Cerebellar nuclear complex (tissue), 1 donor: ENCODE measurements at places on chromosomes 11 and 22.

GRCh38 chr22:36333644-36334043 is 54.1 kb downstream of the MYH9 start:
- DNase-seq, result no peak

- no peak for DNase-seq
Measured at GRCh38 chr11:92854952-92855351, 114.5 kb upstream of the MTNR1B start.

DNA sequence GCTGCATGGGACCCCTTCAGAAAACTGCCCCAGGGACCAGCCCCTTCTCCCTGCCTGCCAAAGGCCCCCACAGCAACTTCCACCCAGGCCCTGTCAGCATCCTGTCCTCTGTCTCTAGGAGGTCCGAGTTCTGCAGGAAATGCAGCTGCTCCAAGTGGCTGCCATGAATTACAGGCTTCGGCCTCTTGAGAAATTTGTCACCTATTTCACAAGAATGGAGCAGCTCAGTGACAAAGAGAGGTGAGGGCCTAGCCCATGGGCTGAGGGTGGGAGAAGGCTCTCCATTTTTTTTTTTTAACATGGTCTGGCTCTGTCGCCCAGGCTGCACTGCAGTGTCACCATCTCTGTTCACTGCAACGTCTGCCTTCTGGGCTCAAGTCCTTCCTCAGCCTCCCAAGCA is 7.3 kb downstream of the RGL4 start:
- no peak for DNase-seq

DNA sequence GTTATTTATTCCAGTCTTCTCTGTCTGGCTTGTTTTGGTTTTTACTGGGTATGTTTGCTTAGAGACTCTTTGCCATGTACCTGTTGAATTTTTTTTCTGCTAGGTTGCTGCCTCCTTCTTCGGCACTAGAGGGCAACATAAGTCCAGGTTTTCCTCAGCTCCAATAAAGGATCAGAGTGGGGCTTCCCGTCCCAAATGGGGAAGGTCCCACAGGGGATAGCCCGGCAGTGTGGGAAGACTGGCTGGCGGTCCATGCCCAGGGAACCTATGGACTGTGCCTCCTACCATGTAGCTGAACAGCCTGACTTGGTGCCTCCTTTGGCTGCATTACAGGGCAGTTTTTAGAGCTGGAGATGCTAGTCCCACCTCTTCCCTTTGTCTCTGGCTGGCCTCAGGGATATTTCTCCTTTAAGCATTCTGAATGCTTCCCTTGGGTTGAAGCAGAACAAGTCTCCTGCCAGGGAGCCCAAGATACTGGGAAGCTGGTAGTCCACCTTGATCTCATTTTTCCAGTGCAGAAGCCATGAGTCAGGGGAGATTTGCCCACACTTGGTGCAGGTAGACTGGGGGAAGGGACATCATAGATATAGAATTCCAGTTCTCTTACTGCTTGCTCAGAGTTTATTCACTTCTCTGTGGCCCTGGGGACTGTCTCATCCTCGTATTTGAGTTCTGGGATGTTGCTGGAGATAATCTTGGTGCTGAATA is 60.2 kb downstream of the BRD1 start:
- DNase-seq, result no peak

GRCh38 chr22:26045860-26046259 is 123.4 kb upstream of the SEZ6L start:
- no peak for DNase-seq

- no peak for DNase-seq
Measured at GRCh38 chr11:72579816-72580641, 94.2 kb downstream of the PDE2A start.

GRCh38 chr11:119433358-119433725 is 10.4 kb upstream of the THY1 start:
- DNase-seq, result no peak

DNA sequence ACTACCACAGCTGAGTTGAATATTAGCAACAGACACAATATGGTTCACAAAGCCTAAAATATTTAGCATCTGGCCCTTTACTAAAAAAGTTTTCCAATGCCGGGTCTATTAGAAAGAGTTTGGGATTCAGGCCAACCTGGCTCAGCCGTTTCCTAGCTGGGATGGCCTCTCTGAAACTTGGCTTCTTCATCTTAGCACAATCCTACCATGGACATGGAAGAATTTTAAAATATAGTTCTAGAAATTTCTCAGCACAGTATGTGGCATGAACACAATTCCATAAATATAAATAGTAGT is 103.8 kb downstream of the RRAS2 start:
- DNase-seq, result no peak

DNA sequence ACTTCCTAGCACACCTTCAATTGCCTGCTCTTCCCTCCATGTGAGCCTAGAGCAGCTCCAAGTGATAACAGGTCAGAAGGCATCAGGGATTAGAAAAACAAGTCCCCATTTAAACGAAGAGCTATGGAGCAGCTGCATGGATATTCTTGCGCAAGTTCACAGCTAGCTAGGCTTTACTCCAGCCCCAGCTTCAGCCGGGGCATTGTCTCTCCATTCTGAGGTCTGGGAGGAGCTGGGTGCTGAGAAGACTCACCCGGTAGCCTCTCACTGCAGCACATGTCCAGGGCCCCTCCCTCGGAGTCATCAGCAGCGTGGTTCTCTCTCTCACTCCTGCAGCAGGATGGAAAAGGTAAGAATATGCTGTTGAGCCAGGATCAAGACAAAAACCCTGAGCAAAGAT is 26.0 kb downstream of the PTPN5 start:
- DNase-seq, result no peak

- DNase-seq, result no peak
Measured at GRCh38 chr11:19311308-19312030, 70.7 kb upstream of the E2F8 start.

- no peak for DNase-seq
Measured at GRCh38 chr11:31412946-31413345, 43.3 kb downstream of the DNAJC24 start.

- DNase-seq, result no peak
Measured at GRCh38 chr11:46413760-46414465, 22.3 kb upstream of the CHRM4 start.

DNA sequence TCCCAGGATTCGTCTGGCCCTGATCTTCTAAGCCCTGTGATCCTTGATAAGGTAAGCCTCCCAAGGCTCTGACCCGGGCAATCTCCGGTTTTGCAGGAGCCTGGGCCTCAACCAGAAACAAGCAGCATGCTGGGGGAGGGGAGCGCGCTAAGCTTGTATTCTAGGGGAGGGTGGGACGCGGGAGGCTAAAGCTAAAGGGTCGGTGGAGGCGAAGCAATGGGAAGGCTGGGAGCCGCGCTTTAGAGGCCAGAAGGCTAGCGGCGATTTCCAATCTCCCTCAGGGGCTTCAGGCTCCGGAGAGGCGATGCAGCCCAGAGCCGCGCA is 753 bp downstream of the PTPN5 start:
- DNase-seq, result no peak

- no peak for DNase-seq
Measured at GRCh38 chr11:1504581-1505290, 18.2 kb upstream of the MOB2 start.

DNA sequence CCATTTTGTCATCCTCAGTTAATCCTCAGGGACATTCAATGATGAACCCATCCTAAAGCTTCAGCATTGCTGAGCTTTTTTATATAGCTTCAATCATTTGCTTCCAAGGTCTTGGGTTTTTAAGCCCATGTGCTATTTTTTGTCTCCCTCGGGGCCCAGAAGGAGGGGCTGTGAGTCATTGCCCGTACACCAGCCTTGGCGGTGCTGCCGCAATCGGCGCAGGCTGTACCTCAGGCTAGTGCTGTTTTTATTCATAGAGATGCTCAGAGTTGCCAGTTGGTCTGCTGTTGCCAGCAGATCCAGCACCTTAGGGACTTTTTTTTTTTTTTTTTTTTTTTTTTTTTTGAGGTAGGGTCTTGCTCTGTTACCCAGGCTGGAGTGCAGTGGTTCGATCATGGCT is 35.5 kb downstream of the ACO2 start:
- no peak for DNase-seq

- no peak for DNase-seq
Measured at GRCh38 chr11:100546714-100547113, 140.4 kb upstream of the ARHGAP42 start.

DNA sequence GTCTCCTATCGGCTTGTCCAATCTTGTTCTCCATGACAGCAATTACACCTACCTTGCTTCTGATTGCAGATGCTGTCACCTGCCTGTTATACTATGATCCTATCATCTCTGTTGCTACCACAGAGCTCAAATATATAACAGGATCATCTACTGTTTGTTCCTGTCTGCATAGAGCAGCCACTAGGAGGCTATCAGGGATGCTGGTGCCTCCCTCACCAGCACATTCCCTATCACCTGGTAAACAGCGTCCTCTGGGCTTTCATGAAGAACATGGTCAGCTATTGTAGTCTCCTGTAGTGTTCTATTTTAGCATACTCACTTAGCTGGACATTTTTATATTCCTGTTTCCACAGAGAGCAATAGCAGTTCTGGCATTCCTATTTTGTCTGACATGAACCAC is 87.8 kb upstream of the FAT3 start:
- DNase-seq, result no peak

GRCh38 chr11:111960916-111961315 is 23.8 kb downstream of the DIXDC1 start:
- no peak for DNase-seq

DNA sequence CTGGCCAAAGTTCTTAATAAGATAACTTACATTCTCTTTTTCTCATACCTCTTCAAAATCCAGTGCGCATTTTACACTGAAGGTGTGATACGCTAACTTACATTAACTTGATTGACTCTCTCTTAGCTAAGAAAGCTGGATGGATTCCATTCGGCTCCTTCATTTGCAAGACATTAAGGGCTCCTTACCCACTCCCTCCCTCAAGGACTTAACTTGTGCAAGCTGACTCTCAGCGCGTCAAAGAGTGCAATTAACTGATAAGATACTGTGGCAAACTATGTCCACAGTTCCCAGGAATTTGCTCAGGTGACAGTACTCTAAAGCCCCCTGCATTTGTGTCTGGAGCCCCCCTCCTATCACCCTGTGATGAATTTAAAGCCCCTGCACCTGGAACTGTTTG is 6.4 kb upstream of the RFPL1 start:
- DNase-seq, result no peak

- DNase-seq, result no peak
Measured at GRCh38 chr22:24948356-24949202, 2.1 kb upstream of the LHFPL7 start.

- DNase-seq, result no peak
Measured at GRCh38 chr11:100469835-100470234, 217.3 kb upstream of the ARHGAP42 start.

GRCh38 chr22:37025500-37026070 is 6.0 kb downstream of the MPST start:
- DNase-seq, result no peak

DNA sequence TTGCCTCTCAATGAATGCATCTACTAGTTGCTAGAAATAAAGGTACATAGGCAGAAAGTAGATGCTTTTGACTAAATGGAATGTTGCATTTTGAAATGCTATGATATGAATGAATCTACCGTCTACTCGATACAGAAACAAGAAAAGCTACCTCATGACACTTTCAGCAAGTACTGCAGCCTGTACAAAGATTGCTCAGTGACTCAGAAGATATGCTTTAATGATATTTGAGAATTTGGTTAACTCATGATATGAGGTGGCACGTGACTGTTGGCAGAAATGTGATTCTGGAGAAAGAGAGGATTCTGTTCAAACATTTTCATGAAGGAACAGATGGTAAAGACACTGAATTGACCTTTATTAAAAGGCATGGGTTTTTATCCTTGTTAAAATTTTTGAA is 76.0 kb downstream of the HSD17B12 start:
- DNase-seq, result no peak

- no peak for DNase-seq
Measured at GRCh38 chr22:50376085-50376651, 33.0 kb downstream of the PPP6R2 start.

- no peak for DNase-seq
Measured at GRCh38 chr11:130710021-130710420, 206.3 kb downstream of the SNX19 start.

- DNase-seq, result no peak
Measured at GRCh38 chr22:49021131-49021925, 806.3 kb downstream of the BRD1 start.

- no peak for DNase-seq
Measured at GRCh38 chr22:44224166-44224565, 43.4 kb downstream of the PARVG start.

DNA sequence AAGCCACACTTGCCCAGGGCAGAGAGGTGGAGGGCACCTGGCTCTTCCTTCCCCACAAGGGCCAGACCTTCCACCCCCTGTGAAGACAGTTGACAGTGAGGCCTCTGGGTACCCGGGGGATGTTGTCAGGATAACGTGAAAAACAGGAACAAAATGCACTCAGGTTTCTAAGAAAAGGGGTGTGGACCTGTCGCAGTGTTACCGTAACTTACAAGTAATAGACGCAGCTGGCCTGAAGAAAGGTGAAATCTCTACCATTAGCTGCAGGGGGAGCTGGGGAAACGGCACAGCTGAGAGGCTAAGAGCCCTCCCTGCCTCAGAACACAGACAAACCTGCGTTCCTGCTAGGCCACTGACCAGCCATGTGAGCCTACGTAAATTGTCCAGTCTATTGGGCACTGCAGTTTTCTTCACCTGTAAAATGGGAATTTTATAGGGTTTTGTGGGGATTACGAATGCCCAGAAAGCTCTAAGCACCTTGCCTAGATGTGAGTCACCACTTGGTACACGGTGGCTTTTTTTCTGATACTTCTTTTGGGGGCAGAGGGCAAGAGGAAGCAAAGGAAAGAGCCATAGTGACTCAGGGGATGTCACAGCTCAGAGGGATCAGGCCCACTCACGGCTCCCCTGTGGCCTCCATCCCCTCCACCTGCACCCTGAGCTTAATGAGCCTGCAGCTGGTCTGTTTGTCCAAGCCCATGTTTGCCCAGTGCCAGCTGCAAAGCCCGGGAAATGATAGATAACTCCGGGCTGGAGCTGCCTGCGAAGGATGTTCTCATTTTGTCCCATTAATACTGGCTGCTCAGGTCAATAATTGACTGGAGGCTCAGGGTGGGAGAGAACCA is 18.4 kb upstream of the CABP7 start:
- no peak for DNase-seq

GRCh38 chr11:89490981-89491690 is at the start of gene NOX4:
TSS of gene NOX4 (minus strand) at chr11:89491375. CDS start at chr11:89491246, 129 bp downstream.
- no peak for DNase-seq

DNA sequence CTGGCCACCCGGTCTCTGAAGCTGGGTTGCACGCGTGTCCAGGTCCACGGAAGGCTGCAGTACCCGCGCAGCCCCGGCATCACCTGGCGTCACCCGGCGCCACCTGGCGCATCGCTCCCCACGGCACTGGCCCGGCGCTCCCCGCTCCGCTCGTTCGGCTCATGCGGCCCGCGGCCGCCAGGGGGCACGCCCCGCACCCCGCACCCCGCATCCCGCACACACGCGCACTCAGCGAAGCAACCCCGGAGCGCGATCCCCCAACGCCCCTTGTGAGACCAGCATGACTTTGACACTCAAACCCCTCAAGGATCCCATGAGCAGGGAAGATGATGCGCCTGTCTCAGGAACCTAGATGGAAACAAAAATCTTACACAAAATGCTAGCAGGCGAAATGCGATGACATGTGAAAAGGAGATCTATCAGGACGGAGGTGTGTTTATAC is 11.9 kb downstream of the B3GNT6 start:
- DNase-seq, result no peak
